DND-41 (cell line): ENCODE measurements at places on chromosomes 16 and 17.

DNA sequence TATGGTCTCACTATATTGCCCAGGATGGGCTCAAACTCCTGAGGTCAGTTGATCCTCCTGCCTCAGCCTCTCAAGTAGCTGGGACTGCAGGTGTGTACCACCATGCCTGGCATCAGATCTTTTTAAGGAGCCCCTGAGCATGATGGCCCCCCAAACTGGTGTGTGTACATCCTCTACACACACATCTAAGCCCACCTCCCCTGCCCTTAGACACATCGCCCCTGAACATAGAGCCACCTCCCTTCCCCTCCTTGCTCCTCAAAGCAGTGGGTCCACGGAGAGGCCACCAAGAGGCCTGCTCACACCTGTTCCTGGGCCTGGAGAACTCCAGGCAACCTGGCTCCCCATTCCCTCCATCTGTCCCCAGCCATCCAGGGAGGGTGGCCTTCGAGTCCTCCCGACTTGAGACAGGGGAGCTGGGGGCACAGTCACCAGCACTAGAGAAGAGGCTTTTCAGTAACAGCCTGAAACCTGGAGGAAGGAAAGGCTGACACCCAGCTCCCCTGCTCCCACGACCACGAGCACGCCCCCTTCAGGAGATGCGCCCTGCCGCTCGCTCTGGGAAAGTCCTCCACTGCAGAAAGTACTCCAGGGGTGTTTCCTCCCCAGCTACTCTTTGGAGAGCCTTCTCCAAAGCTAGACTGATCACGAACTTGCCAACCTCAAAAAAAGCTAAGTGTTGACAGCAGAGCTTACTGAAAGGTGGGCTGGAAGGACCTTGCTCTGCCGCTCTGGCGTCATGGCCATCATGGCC, 12.6 kb upstream of the PRR29 start:
- peak; percentile 17 for DNase-seq
- H3K4me1 ChIP-seq = no peaks in the 10 kb centered on the region
- H3K36me3 ChIP-seq = no peaks in the 10 kb centered on the region
- no peaks in the 10 kb centered on the region for H3K27me3 ChIP-seq
- H3K27ac ChIP-seq = no peak overlapping the region
- H3K4me3 ChIP-seq = no peak overlapping the region

- peaks cover 40% of the 10 kb centered on the region for H3K36me3 ChIP-seq
- peak within 1 kb of the TSS; percentile 100 for H3K27ac ChIP-seq
- peaks cover 63% of the 10 kb centered on the region for H3K4me1 ChIP-seq
- H3K27me3 ChIP-seq = no peaks in the 10 kb centered on the region
These were observed at the start of gene PKMYT1 for GRCh38 chr16:2980227-2981176. TSS of gene PKMYT1 (minus strand) at chr16:2980446. CDS start at chr16:2979657, 789 bp downstream.

DNA sequence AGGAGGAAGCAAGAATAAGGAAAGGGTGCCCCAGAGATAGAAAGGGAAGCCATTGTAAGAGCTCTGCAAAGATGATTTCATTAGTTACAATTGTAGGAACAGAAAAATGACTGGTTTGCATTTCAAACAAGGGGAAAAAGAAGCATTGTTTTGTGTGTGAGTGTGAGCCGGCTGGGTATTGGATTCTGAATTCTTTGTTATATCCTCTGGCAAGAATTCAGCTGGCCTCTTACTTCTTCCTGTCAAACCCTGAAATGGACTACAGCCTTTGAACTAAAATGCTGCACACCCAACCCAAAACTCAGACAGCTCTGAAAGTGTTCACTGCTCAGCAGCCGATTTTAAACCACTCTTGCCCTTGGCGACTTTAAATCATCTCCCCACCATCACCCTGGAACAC, 461.3 kb downstream of the PMP22 start:
- no peaks in the 10 kb centered on the region for H3K27me3 ChIP-seq
- no peaks in the 10 kb centered on the region for H3K36me3 ChIP-seq
- no peak for DNase-seq
- H3K4me1 ChIP-seq = no peaks in the 10 kb centered on the region

DNA sequence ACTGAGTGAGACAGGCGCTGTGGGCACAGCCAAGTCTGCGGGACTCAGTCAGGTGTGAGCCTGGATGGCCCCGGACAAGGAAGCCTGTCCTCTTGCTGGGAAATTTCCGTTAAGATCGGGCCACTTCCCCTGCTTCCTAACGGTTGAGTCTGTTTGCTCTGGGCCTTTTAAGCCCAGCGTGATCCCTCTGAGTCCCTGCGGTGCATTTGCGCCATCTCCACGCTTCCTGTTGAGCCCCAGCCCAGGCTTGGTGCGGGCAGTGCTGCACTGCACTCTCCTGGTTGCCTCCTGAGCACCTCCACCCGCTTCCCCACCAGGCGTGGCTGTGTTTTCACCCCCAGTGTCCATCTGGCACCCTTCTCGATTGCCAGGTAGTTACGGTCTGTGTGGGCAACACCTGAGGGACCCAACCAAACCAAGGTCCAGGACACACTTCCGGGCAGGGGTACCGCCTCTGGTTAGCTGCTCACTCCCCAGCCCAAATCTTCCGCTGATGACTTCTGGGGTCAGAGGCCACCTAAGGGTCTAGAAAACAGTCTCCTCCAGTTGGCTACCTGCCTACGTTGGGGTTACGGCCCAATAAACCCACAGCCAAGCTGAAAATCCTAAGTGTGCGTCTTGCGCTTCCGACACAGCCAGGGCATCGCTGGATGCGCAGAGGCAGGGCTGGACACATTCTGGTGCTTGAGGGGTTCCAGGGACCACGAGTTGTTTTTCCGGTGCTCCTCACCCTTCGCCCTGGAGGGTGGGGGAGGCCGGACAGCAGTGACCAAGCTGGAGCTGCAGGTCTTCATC, 1.4 kb upstream of the SLC25A10 start:
- peaks cover 42% of the 10 kb centered on the region for H3K36me3 ChIP-seq
- H3K27me3 ChIP-seq = no peaks in the 10 kb centered on the region
- H3K4me1 ChIP-seq = peaks cover 44% of the 10 kb centered on the region
- no peak for DNase-seq
- peak overlapping the region; percentile 0; the same call in 1 of the 2 replicates for H3K27ac ChIP-seq
- H3K4me3 ChIP-seq = no peak overlapping the region
